ENCODE measurements at places on chromosomes 5 and 9. TPM values are rescaled to one million over a fixed set of nuclear protein-coding genes. Genes with fewer than 3 reads are reported as not detected.

DNA sequence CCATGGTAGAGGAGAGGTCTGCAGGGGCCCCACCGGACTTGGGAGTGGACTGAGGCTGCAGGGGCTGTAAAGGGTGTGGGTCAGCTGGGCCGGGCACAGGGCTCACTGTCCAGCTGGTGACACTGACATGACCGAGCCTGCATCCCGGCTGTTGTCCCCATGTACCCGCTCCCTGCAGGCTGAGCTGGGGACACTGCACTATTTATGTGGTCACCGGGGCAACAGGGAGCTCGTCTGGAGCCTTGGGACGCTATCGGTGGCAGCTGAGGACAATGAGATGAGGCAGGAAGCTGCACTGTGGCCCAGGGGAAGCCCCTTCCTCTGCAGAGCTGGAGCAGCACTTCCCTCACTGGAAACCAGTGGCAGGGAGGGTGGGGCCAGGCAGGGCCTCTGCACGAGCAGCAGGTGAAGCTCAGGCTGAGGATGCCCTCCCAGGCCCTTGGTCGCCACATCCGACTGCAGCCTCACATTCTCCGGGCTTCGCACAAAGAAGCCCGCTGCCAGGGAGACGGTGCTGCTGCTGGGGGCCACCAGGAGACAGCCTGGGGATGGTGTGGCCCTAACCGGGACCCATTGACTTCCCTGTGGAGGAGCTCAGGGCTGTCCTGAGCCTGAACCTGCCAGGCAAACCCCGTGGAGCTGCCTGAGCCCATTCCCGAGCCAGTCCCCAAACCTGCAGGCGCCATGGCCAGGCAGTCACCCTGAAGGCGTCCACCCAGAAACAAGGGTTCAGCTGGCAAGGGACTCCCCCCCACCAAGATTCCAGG, 26.4 kb downstream of the ZDHHC11B start:
- peak; percentile 81 for DNase-seq

- no peak for DNase-seq
These were observed 242.1 kb upstream of the DAPK1 start for GRCh38 chr9:87255431-87256155.

The SPATA31C2 gene
- 0.03 TPM for total RNA-seq

DNA sequence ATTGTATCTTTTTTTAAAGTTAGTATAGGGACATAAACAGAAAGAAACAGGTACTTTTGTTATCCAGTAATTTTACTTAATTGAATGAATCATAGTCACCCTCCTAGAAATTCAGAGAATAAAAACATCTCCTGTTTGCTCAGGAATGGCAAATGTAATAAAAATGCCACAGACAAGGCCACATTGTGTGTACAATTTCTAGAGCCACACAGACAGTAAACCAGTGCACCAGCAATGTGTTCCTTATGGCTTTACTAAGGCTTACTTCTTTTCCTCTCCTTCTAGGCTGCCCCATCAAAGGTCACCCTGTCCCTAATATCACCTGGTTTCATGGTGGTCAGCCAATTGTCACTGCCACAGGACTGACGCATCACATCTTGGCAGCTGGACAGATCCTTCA, 145.5 kb downstream of the SAXO1 start:
- no peak for DNase-seq

- no peak for DNase-seq
These were observed 502.5 kb downstream of the PDE4D start for GRCh38 chr5:59390989-59391388.

- DNase-seq: no peak
These were observed 30.1 kb downstream of the TSPAN17 start for GRCh38 chr5:176677209-176677939.
